Vagina (tissue), 2 donors: ENCODE measurements at places on chromosomes 13 and 19.

DNA sequence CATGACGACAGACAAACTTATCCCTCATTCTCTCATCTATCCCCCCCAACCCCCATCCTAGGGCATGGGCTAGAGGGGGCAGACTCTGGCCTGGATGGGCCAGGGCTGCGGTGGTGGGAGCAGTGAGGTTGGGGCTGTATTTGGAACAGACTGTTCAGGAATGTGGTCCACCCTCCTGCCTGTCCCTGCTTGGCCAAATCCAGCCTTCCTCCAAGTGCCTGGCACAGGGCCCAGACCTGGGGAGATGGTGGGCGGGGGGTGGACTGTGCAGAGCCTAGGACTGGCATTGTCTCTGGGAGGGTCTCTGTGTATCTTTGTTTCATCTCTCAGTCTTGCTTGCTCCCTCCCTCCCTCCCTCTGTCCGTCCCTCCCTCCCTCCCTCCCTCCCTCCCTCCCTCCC is 14.2 kb downstream of the EGLN2 start:
- no peak for DNase-seq

DNA sequence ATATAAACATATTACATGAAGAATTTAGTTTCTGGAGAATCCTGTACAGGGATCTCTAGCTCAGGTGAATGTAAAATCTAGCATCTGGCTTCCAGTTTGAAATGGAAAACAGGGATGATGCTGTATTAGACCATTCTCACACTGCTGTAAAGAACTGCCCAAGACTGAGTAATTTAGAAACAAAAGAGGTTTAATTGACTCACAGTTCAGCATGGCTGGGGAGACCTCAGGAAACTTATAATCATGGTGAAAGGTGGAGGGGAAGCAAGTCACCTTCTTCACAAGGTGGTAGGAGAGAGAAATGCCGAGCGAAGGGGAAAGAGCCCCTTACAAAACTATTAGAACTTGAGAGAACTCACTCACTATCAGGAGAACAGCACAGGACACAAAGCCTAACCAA is 17.0 kb upstream of the N4BP2L2 start:
- no peak for DNase-seq

DNA sequence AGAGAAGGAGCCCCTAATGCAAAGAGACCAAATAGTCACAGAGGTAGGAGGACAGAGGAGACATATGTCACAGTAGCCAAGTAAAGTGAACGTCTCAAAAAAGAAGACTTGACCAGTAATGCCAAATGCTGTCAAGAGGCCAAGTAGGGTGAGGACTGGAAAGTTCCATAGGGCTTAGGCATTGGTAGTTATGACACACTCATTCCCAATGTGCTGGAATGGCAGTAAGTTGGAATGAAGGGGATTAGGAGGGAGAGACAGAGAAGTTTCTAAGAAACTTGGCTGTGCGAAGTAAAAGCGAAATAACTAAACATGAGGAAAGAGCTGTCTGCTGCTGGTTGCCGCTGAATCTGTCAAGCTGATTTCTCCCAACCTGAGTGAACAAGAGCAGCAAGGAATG is 14.9 kb upstream of the FRY start:
- no peak for DNase-seq

- DNase-seq, result no peak
Observed at GRCh38 chr19:29850482-29850881, 38.7 kb downstream of the CCNE1 start.

DNA sequence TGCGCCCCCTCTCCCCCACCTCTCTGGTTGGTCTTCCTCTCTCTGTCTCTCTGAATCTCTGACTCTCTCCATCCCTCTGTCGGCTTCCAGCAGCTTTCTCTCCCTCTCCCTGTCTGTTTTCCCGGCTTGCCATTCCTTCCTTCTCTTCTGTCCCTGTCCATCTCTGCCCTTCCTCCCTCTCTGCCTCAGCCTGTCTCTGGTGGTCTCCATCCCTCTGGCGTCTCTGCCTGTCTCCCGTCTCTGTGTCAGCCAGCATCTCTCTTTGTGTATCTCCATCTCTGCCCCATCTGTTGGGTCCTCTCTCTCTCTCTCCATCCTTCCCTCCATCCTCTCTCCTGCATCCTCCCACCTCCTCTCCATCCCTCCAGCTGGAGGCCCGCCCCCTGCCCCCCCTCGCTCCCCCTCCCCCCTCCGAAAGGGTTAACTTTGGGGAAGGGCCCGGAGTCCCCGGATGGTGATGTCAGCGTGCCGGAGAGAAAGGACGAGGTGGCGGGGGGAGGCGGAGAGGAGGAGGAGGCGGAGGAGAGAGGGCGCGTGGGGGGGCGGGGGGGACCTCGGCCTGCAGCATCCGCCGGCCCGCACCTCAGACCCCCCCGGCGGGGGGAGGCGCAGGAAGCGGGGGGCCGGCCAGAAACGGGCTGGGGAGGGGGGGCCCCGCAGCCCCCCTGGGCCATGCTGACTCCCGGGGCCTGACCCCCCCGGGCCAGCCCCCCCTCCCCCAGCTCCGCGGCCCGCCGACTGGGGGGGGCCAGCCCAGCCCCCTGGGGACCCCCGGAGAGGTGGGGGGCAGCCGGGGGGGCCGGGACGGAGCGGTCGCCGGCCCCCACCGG is at the start of gene BRSK1:
BRSK1 (plus strand) TSS at position 450 of the 830 bp plus-strand sequence. CDS start 446 bp downstream, outside the sequence.
- no peak for DNase-seq

GRCh38 chr19:33175886-33176669 is 18.1 kb upstream of the LRP3 start:
- no peak for DNase-seq

DNA sequence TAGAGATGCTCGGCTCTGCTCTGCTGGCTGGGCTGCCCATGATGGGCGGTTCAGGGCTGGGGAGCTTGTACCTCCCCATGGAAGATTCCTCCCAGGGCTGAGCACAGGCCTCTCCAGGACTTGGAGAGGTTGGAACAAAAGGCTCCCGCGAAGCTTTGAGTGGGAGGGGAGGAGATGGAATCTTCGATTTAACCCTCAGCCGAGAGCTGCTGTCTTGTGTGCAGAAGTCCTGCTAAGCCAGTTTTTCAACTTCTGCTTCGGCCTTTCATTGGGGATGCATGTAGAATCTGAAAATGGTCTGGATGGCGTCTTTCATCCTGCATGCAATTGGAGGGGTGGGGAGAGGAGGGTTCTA is 163.3 kb downstream of the KDM4B start:
- DNase-seq, result no peak

- DNase-seq, result no peak
Observed at GRCh38 chr13:92158346-92158745, 759.9 kb downstream of the GPC5 start.

DNA sequence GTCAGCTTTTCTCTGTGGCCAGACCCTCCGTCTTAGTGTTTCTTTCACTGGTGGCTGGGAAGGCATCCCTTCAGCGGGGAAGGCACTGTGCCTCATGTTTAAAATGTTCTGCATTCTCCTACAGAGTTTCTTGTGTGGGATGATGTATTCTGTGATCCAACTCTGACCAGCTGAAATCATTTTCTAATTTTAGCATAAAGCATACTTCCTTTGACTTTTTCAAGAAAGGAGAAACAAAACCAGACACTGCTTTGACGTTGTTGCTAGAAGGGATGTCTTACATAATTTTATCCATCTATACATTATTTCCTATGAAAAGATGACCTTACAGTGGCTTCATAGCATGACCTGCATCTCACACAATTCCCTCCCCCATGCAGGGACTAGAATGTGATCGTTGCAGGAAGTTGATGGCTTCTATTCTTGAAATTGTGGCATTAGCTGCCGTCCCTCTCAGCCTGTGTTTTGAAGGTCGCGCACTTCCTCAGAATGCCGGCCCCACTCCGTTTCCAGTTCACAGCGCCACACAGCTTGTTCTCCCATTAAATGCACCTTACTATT is 38.6 kb upstream of the TEX29 start:
- no peak for DNase-seq

DNA sequence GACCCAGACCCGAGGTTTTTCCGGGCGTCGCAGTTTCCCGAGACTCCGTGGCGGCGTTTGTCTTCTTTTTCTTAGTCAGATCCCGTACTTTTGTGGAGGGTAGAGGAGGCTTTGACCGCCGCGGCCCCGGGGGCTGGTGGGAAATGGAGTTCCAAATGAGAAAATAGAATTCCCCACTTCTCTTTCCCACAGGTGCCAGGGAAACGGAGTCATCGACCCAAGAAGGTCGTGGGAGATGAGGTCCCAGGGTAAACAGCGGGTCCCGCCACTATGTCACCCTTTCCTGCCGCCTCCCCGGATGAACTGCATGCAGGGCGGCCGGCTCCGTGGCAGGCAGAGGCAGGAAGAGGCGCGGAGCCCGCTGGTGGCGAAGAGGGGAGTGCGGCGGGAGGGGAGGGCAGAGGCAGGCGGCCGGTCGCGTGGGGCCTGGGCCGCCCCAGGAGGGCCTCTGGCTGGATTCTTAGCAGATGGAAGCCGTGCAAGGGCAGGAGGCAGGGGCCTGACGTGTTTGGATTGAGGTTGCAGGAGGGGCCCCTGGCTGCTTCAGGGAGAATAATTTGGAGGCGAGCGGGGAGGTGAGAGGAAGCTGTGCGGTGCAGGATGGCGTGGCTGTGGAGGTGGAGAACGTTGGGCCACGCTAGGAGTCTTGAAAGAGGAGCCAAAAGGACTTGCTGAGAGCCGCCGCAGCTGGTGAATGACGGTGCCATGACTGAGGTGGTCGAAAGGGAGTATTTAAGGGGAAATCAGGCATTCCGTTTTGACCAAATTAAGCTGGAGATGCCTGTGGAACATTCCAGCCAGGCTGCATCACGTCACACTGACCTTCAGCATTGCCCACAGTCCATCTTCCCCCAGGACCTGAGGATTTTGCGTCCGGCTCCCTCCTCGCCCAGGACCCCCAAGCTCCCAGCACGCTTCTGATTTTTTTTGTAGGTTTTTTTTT is 11.7 kb downstream of the CYTH2 start:
- DNase-seq, result no peak

DNA sequence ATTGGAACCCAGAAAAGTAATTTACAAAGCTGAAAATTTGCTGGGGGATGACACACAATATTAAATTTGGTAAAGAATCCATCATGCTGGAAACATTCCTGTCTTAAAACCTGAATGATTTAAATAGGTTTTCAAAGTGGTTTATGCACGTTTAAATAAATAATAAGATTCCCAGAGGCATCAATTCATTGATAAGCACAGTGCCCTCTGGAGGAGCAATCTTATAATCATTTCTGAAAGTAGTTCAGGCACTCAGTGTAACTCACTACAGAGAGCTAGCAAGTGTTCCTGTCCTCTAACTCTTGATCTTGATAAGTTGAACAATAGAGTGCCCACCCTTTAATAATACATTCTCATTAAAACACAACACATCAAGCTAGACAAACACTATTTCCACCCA is 43.5 kb upstream of the SHISA2 start:
- DNase-seq, result no peak

DNA sequence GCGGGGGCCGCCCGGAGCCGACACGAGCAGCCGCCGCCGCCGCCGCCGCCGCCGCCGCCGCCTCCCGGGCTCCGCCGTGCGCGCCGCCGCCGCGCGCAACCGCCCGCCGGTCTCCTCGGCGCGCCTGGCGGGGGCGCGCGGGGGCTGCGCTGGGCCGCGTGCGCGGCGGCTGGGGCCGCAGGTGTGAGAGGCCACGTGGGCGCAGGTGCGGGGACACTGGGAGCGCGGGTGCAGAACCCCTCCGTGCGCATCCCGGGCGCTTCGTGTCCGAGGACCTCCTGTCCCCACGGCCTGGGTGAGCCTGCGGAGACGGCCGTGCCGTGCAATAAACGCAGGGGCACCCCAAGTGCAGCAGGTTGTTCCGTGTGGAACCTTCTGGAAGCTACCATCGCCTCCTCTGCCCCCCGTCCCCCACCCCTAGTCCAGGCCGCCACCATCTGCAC is at the start of gene LINGO3:
LINGO3 (minus strand) TSS at position 41 of the 443 bp plus-strand sequence. CDS start 16,378 bp downstream, outside the sequence.
- no peak for DNase-seq

GRCh38 chr19:32830231-32831014 is 39.1 kb downstream of the SLC7A9 start:
- DNase-seq, result no peak

- no peak for DNase-seq
Observed at GRCh38 chr19:3501780-3502179, 1.3 kb upstream of the DOHH start.

DNA sequence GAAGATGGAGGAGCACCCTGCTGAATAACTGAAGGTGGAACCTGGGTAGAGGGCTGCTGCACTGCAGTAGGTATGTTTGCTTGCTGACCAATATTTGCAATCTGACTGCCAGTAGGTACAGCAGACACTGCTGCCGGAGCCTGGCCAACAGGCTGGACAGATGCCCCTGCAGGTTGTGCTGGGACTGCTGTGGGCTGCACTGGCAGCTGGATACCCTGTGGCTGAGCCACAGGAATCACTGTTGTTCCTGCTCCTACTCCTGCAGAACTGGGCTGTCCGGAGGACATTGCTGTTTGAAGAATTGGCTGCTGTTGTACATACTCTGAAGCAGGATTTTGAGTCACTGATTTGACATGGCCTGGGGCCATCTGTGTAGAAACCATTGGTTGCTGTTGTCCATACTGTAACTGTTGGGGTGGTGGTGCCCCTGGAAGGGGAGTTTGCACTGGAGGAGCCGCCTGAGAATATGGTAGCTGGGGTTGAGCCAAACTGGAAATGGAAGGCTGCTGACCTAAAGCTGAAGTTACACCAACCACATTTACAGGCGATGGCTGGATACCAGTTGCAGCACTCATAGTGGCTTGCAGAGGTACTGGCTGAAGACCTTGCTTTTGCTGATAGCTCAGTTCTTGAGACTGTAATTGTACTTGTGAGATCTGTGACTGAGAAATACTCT is 2.2 kb downstream of the TSC22D1 start:
- no peak for DNase-seq

- DNase-seq, result no peak
Observed at GRCh38 chr19:511101-511851, 4.0 kb downstream of the TPGS1 start.

DNA sequence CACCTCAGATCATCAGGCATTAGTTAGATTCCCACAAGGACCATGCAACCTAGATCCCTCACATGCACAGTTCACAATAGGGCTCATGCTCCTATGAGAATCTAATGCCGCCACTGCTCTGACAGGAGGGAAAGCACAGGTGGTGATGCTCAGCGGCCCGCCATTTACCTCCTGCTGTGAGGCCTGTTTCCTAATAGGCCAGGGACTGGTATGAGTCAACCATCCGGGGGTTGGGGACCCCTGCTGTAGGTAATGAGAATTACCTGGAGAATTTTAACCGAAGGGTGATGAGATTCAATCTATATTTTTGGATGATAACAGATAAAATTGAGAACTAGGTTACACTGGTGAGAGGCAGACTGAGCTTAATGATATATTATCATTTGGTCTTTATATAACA is 101.4 kb downstream of the LACC1 start:
- no peak for DNase-seq

GRCh38 chr13:52736891-52737290 is 2.7 kb downstream of the CNMD start:
- DNase-seq, result no peak

- no peak for DNase-seq
Observed at GRCh38 chr13:78241278-78241919, 322.8 kb upstream of the EDNRB start.

GRCh38 chr13:23159205-23159759 is 21.5 kb upstream of the SGCG start:
- no peak for DNase-seq
